ENCODE measurements at places on chromosomes 11 and 22. TPM values are rescaled to one million over a fixed set of nuclear protein-coding genes. Genes with fewer than 3 reads are reported as not detected.

The DCDC1 gene
- under 0.01 TPM for total RNA-seq

The SPDYC gene
- total RNA-seq = not detected

The NUDT8 gene
- 5.3 TPM for total RNA-seq

The SCGB1D2 gene
- total RNA-seq = not detected

The C11orf86 gene
- total RNA-seq = not detected

The ADAMTS15 gene
- total RNA-seq = 0.33 TPM

The CRYBB2 gene
- 0.22 TPM for total RNA-seq

The NEFH gene
- total RNA-seq = 0.39 TPM

The MAPK12 gene
- 7.9 TPM for total RNA-seq

The UBQLNL gene
- total RNA-seq = 0.39 TPM

The NPAS4 gene
- not detected for total RNA-seq

The SAA4 gene
- not detected for total RNA-seq

The ALG12 gene
- total RNA-seq = 29.8 TPM

The OR51I1 gene
- total RNA-seq = not detected

The ELMOD1 gene
- not detected for total RNA-seq

The CASP4 gene
- 22.8 TPM for total RNA-seq

The TMEM191C gene
- total RNA-seq = 2.7 TPM
